ENCODE measurements at places on chromosomes 12 and 14. TPM values are rescaled to one million over a fixed set of nuclear protein-coding genes. Genes with fewer than 3 reads are reported as not detected.
A peak's percentile ranks its signal among the peaks of the same experiment; 100 is the strongest.

Gene TBX3
- polyA plus RNA-seq: 13.3 TPM

DNA sequence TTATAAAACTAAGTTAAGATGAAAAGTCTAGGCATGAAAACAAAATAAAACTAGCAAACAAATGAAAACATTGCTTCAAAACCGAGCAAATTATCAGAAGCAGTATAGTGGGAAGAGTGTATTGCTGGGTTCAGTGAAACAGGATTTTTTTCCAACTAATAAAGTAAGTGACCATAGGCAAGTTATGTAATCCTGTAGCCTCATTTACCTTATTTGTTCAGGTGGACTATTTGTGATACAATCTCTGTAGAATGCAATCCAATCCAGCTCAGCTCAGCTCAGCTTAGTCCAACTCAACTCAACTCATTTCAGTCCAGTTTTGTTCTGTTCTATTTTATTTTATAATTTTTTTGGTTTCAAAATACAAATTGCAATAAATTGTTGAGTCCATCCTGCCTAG, 276.7 kb upstream of the LRIG3 start:
- no peak for DNase-seq

- peak; percentile 64 for DNase-seq
Observed at GRCh38 chr14:81246461-81247270, 25.9 kb upstream of the GTF2A1 start.

Gene SPX
- polyA plus RNA-seq: 0.15 TPM

All from mammary epithelial cell (primary cell).